Activated CD8-positive, alpha-beta T cell treated with anti-CD3 and anti-CD28 coated beads for 36 hours (primary cell): ENCODE measurements at places on chromosomes 3 and 15. TPM values are rescaled to one million over a fixed set of nuclear protein-coding genes. Genes with fewer than 3 reads are reported as not detected.

DNA sequence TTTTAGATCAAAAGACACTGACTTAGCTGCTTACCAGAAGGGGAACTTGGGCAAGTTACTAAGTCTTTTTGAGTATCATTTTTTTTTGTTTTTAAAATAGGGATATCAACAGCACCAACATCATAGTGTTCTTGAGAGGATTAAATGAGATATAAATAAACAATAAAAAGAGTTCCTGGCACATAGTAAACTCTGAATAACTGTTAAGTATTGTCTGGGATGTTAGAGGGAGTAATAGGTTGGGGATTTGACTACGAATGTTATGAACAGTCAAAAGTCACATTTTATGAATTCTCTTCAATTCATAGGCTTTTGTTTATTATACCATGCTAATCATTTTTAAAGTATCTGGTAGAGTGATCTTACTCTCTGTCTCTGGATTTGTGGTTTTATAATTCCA is 37.8 kb upstream of the FAH start:
- peaks cover 19% of the 10 kb centered on the region for H3K4me1 ChIP-seq
- no peaks in the 10 kb centered on the region for H3K27me3 ChIP-seq
- H3K27ac ChIP-seq, result no peak overlapping the region
- H3K4me3 ChIP-seq, result no peak overlapping the region

DNA sequence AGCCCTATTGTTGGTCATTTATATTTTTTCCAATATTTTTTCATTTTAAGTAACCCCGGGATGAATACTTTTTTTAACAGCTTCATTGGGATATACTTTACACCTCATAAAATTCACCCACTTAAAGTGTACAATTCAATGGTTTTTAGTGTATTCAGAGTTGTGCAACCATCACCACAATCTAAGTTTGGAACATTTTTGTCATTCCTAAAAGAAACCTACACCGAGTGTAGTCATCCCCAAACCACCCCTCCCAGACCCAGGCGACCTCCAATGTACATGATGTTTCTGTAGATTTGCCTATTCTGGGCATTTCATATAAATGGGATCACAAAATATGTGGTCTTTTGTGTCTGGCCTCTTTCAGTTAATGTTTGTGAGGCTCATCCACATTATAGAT is 118.3 kb upstream of the FRMD4B start:
- DNase-seq, result no peak
- H3K36me3 ChIP-seq, result no peaks in the 10 kb centered on the region
- no peak overlapping the region for H3K4me3 ChIP-seq

DNA sequence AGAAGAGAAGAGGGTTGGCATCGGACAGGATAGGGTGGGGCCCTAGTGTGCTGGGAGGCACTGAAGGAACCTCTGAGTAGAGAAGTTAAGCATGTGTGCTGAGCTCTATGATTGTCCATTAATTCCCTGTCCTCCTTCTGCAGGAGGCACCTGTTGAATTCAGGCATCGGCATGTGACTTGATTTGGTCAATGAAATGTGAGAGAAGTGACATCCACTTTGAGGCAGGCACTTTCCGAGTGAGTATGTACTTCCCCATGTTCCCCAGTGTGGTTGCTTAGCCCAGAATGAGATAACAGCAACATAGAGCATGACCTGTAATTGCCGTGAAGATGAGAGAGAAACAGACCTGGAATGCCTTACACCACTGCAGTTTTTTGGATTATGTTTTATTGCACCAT is 224.8 kb downstream of the RPLP1 start:
- peaks cover 2% of the 10 kb centered on the region for H3K36me3 ChIP-seq
- H3K27me3 ChIP-seq, result peaks cover 12% of the 10 kb centered on the region
- H3K4me1 ChIP-seq, result peaks cover 17% of the 10 kb centered on the region

DNA sequence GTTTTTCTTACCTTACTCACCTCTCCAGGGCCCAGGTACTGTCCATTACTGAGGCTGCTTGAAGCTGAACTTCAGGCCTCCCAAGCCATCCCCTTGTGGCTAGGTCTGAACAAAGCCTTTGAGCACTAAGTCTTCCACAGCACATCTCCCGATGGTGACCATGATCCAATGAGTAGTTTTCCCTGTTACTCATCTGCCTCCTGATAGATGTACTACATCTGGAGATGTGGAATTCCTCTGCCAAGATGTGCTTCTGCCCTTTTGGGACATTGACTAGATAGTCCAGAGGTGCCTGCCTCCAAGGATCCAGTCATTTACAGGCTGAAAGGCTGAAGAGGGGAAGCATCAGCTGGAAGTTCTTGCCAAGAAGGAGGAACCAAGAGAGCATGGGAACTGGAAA is 28.9 kb upstream of the SLC35G2 start:
- H3K4me1 ChIP-seq, result peaks cover 14% of the 10 kb centered on the region
- no peak overlapping the region for H3K27ac ChIP-seq
- H3K27me3 ChIP-seq, result peaks cover 1% of the 10 kb centered on the region
- no peaks in the 10 kb centered on the region for H3K36me3 ChIP-seq

- no peak overlapping the region for H3K4me3 ChIP-seq
- no peaks in the 10 kb centered on the region for H3K27me3 ChIP-seq
- no peak for DNase-seq
- no peak overlapping the region for H3K27ac ChIP-seq
- H3K4me1 ChIP-seq, result peaks cover 23% of the 10 kb centered on the region
Measured at GRCh38 chr15:65836665-65837064, 32.6 kb upstream of the RAB11A start.

- no peak overlapping the region for H3K27ac ChIP-seq
- no peaks in the 10 kb centered on the region for H3K36me3 ChIP-seq
- peaks cover 7% of the 10 kb centered on the region for H3K4me1 ChIP-seq
- no peak overlapping the region for H3K4me3 ChIP-seq
Measured at GRCh38 chr3:190210608-190211007, 89.9 kb upstream of the P3H2 start.

The FILIP1L gene
- total RNA-seq, result 0.13 TPM
